ENCODE measurements at places on chromosomes 2 and 18. TPM values are rescaled to one million over a fixed set of nuclear protein-coding genes. Genes with fewer than 3 reads are reported as not detected.

DNA sequence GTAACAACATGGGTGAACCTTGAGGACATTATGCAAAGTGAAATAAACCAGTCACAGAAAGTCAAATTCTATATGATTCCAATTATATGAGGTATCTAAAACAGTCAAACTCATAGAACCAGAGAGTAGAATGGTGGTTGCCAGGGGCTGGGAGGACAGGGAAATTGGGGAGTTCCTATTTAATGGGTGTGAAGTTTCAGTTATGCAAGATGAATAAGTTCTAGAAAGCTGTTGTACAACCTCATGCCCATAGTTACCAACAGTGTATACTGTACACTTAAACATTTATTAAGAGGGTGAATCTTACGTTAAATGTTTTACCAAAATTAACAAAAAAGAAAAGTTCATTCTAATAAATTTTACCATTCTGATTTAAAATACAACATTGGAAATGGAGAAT is 92.7 kb upstream of the WDSUB1 start:
- no peak overlapping the region for H3K4me3 ChIP-seq
- H3K27me3 ChIP-seq, result no peaks in the 10 kb centered on the region
- H3K4me1 ChIP-seq, result no peaks in the 10 kb centered on the region
- no peak for DNase-seq

GRCh38 chr2:176821350-176821749 is 391.2 kb upstream of the HNRNPA3 start:
- H3K36me3 ChIP-seq, result no peaks in the 10 kb centered on the region
- H3K27me3 ChIP-seq, result peaks cover 26% of the 10 kb centered on the region
- no peak overlapping the region for H3K27ac ChIP-seq
- no peak for DNase-seq
- H3K4me1 ChIP-seq, result peaks cover 3% of the 10 kb centered on the region

GRCh38 chr2:17800693-17801458 is 15.4 kb upstream of the MSGN1 start:
- peaks cover 40% of the 10 kb centered on the region for H3K27me3 ChIP-seq
- no peak for DNase-seq
- no peaks in the 10 kb centered on the region for H3K36me3 ChIP-seq

RAB27B gene
- 3.5 TPM for total RNA-seq

LINC00305 gene
- not detected for total RNA-seq

CCT4 gene
- total RNA-seq, result 82.7 TPM
